ENCODE measurements at places on chromosomes 1 and 21. TPM values are rescaled to one million over a fixed set of nuclear protein-coding genes. Genes with fewer than 3 reads are reported as not detected.

The F3 gene
- polyA plus RNA-seq: 1.8 TPM

The ADGRL2 gene
- polyA plus RNA-seq: 52.4 TPM

The MYOM3 gene
- 0.05 TPM for polyA plus RNA-seq

The HNRNPCL4 gene
- not detected for polyA plus RNA-seq

The AIM2 gene
- 1.1 TPM for polyA plus RNA-seq

- no peak overlapping the region for H3K4me3 ChIP-seq
- no peak overlapping the region for H3K27ac ChIP-seq
- H3K36me3 ChIP-seq: no peaks in the 10 kb centered on the region
- DNase-seq: no peak
These were observed 176.9 kb upstream of the HMGB4 start for GRCh38 chr1:33687000-33687399.

DNA sequence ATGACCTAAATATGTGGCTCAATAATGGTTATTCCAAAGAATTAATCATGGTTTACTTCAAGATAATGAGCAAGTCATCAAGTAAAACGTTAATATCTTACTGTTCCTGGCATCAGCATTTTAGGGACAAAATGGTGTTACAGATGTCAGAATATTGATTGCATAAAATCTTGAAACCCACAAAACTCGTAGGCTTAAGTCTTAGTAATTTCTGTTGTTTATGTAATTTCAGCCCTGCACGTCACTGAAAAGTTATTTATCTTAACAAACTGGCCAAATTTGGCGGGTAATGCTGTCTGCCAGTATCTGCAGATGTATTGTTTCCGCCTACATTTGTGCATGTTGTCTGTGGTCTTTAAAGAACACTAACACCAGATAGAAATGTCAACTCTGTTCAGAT lies 25.8 kb downstream of the CDC7 start:
- H3K27me3 ChIP-seq: no peaks in the 10 kb centered on the region
- no peak for DNase-seq
- no peak overlapping the region for H3K27ac ChIP-seq
- H3K4me3 ChIP-seq: no peak overlapping the region

DNA sequence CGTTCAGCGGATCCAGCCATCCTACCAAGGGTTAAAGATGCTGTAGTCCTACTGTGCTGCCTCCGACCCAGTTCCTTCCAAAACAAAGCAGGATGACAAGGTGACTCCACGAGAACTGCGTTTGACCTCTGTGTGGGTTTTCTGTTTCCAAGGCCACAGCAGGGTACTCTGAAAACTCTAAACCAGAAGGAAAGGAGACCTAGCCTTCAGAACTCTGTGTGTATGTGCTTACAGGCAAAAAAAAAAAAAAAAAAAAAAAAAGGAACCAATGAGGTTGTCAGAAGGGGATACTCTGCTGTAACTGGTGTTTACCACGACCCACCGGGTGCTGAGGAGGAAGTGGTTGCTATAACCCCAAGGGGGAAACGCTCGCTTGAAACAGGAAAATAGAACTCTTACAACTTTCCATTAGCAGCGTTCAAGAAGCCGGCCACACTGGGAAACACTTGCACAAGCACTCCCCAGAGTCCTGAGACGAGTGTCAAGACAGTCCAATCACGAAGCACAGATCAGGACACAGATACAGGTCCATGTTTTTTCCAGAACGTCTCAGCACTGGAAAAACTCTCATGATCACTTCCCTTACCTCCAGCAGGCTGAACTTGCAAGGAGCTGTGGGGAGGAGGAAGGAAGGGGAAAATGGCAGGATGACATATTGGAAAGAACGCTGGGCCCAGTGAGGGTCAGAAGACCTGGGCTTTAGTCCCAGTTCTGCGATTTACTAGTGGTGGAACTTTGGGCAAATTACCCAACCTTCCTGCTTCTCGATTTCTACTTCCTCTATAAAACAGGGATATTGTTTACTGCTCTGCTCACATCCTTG lies 64.0 kb downstream of the ITPKB start:
- H3K36me3 ChIP-seq: no peaks in the 10 kb centered on the region
- no peak overlapping the region for H3K4me3 ChIP-seq
- peaks cover 13% of the 10 kb centered on the region for H3K4me1 ChIP-seq
- no peak for DNase-seq

DNA sequence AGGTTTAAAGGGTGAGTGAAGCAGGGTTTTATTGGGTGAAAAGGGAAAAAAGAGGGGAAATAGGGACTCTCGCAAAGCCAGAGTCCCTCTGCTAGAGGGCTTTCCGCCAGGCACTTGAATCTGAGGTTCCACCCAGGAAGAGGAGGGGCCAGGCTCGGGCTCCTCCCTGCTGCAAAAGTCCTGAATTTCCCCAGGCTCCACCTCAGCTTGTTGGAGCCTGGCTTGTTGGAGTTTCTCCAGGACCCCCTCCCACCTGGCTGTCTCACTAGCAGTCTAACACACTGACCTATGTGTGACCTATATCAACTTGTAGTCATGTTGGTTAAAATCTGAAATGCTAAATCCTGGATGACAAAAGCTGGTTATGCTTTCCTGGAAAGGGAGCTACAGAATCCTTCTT lies 25.5 kb downstream of the GBP2 start:
- no peaks in the 10 kb centered on the region for H3K4me1 ChIP-seq
- H3K27ac ChIP-seq: no peak overlapping the region
- no peak for DNase-seq

- H3K27ac ChIP-seq: no peak overlapping the region
- H3K4me1 ChIP-seq: peaks cover 4% of the 10 kb centered on the region
- no peaks in the 10 kb centered on the region for H3K36me3 ChIP-seq
- H3K4me3 ChIP-seq: no peak overlapping the region
These were observed 102.7 kb upstream of the DPH5 start for GRCh38 chr1:101128211-101128727.

DNA sequence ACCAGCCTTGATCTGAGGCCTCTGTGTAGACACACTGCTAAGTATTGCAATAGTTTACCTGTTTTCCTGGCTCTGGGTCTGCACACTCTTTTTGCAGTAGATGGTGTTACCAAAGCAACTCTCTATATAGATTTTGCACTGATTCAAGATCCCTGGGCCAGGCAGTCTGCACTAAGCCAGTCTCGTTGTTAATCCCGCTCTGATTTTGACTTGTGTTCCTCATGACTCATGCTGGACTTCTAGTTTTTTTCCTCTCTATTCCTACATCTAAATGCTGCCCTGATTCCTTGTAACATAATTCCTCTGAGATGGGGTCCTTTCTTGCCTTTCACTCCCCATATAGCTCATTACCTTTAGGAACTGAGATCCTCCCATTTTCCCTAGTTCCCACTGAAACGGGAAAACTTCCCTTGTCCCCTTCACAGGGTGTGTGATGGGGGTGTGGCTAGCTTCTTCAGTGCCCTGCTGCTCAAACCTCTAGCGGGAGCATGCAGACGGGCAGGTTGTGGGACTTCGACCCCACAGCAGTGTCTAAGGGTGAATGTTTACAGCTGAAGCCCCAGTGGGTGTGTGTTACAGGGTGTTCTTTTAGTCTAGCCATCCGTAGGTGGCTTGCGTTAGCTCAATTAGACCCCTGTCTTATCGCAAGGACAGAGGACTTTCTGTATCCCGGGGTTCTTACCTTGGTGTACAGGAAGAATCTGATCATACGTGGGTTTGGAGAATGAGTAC lies 106.5 kb upstream of the RAB3GAP2 start:
- H3K36me3 ChIP-seq: no peaks in the 10 kb centered on the region
- no peak overlapping the region for H3K27ac ChIP-seq
- H3K4me3 ChIP-seq: no peak overlapping the region

GRCh38 chr1:236222632-236223031 lies 59.1 kb downstream of the ERO1B start:
- no peaks in the 10 kb centered on the region for H3K27me3 ChIP-seq
- H3K27ac ChIP-seq: no peak overlapping the region
- no peak for DNase-seq

DNA sequence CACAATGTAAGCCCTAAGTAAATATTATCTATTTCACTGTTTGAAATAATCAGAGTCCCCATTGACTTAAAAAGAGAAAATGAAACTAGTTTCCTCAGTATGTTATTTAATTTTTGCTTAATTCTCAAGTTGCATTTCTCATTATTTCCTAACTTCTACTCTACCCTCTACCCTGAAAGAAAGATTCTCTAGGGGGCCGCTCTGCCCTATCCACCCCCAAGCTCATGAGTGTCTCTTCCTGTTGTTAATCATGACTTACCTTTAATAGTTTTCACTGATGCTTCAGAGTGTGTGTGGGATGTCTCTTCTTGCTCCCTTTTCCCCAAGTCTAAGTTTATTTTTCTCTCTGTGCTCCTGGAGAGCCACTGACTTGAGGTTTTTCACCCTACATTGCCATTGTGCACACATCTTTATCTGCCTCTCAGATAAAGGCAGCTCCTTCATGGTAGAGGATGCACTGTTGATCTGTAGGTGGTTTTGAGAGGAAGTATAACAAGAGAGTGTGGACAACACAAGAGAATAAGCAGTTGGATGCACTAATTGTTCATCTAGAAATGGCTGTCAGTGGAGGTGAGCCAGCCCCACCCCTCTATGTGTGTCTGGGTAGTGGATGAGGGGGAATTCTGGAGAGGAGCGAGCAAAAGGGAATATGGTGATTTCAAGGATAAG lies 261.7 kb downstream of the CHRM3 start:
- DNase-seq: no peak
- H3K4me1 ChIP-seq: peaks cover 3% of the 10 kb centered on the region
- H3K36me3 ChIP-seq: no peaks in the 10 kb centered on the region
- no peaks in the 10 kb centered on the region for H3K27me3 ChIP-seq
- no peak overlapping the region for H3K27ac ChIP-seq

DNA sequence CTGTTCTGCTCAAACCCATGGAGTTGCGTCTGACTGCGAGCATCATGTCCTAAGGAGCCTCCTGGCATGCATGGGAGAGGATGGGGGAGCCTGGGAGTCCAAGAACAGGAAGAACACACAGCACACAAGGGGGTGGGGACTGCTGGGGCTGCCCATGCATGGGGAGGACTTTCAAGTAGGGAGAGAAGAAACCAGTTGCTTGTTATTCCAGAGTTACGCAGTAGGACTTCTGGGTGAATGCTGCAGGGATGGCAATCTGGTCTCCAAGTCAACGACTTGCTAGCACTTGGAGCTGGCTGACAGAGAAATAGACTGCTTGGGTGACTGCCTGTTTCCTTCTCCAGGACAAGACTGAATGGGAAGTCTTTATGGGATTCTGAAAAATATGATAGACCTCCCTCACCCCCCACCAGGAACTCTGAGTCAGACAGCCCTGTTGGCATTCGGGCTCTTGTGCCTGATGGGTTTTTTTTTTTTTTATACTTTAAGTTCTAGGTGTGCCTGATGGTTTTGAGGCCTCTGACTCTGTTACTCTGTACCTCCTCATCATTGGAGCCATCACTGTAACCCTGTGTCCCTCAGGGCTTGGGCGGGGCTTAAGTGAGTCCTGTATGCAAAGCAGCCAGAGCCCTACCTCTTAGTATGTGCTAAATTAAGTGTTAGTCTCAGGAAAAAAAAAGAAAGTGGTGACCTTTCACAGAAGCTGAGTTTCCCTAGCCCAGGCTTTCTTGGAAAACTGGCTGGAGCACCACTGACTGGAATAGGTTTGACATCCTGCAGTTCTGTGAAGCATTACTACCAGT lies 30.3 kb downstream of the MAP3K21 start:
- no peaks in the 10 kb centered on the region for H3K36me3 ChIP-seq
- peaks cover 3% of the 10 kb centered on the region for H3K4me1 ChIP-seq
- no peak overlapping the region for H3K27ac ChIP-seq
- H3K27me3 ChIP-seq: no peaks in the 10 kb centered on the region

DNA sequence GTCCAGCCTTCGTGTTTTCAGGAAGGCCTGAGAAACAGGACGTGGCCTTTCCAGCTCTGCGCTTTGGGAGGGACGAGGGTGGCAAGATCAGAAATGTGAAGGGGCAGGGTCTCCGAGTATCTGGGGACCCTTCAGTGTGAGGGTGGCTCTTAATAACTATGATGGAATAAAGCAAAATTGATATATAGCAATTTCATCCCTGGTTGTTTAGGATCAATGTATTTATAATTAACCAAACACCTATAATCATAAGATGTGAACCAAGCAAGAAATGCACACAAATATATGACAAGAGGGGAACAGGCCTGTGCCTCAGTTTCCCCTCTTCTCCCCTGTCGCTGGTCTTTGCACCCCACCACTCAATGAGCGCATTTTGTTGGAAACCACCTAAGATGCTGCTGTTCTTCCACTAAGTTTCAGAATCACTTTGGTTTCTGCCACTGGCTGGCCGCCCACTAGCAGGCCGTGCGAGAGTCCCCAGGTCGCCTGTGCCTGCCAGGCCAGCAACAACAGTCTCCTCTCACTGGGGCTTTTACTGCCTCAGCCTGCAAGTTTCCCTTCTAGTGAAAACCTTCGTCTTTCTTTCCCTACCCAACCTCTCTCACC lies 36.6 kb downstream of the UBASH3A start:
- H3K4me3 ChIP-seq: no peak overlapping the region
- H3K27me3 ChIP-seq: no peaks in the 10 kb centered on the region
- H3K27ac ChIP-seq: no peak overlapping the region
- DNase-seq: no peak

DNA sequence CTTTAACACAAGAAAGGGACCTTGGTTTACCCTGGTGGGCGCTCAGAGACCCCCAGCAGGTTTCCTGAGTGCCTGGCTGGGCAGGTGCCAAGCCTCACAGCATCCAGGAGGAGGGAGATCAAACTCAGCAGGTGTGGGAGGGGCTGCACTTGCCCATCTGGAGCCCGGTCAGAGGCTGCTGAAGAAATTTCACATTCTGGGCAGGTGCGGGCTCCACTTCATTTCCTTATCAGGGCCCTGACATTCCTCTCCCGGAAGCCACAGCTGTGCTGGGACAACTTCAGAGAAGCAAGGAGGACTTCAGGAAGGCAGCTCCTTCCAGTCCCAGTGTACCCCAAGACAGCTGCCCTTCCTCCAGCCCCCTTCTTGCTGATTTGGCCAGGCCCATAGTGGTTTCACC lies 82.9 kb downstream of the ITPKB start:
- peaks cover 30% of the 10 kb centered on the region for H3K4me1 ChIP-seq
- H3K27ac ChIP-seq: peak overlapping the region; percentile 61
- no peak for DNase-seq
- H3K27me3 ChIP-seq: no peaks in the 10 kb centered on the region

- H3K27me3 ChIP-seq: no peaks in the 10 kb centered on the region
- peaks cover 2% of the 10 kb centered on the region for H3K4me1 ChIP-seq
- DNase-seq: no peak
- no peak overlapping the region for H3K4me3 ChIP-seq
- H3K27ac ChIP-seq: peak overlapping the region; percentile 78
These were observed 13.4 kb upstream of the HMCN1 start for GRCh38 chr1:185720633-185721272.

GRCh38 chr1:210764536-210764935 lies 369.4 kb downstream of the KCNH1 start:
- H3K4me1 ChIP-seq: no peaks in the 10 kb centered on the region
- DNase-seq: no peak
- no peaks in the 10 kb centered on the region for H3K36me3 ChIP-seq
- no peaks in the 10 kb centered on the region for H3K27me3 ChIP-seq
- H3K27ac ChIP-seq: no peak overlapping the region
- H3K4me3 ChIP-seq: no peak overlapping the region

- no peaks in the 10 kb centered on the region for H3K27me3 ChIP-seq
- H3K4me3 ChIP-seq: no peak overlapping the region
- no peaks in the 10 kb centered on the region for H3K4me1 ChIP-seq
- no peaks in the 10 kb centered on the region for H3K36me3 ChIP-seq
- no peak for DNase-seq
- peak overlapping the region; percentile 6 for H3K27ac ChIP-seq
These were observed 32.9 kb downstream of the GRHL3 start for GRCh38 chr1:24351918-24352627.
